Right atrium auricular region (tissue), 2 donors: ENCODE measurements at places on chromosomes 11 and 22. TPM values are rescaled to one million over a fixed set of nuclear protein-coding genes. Genes with fewer than 3 reads are reported as not detected.

The KCNE3 gene
- total RNA-seq, result 3.3 TPM

The USH1C gene
- total RNA-seq, result not detected

The CRYBA4 gene
- total RNA-seq, result not detected

The TCF20 gene
- total RNA-seq, result 15.5 TPM

The PGA5 gene
- total RNA-seq, result 0.48 TPM

The RPUSD4 gene
- total RNA-seq, result 14.3 TPM

The HBE1 gene
- total RNA-seq, result not detected

The OR51E2 gene
- 0.15 TPM for total RNA-seq

The TP53I11 gene
- 89.0 TPM for total RNA-seq

The CAVIN3 gene
- total RNA-seq, result 84.8 TPM

The LRRC56 gene
- 0.15 TPM for total RNA-seq

The TPBGL gene
- 0.15 TPM for total RNA-seq

The KCNJ1 gene
- not detected for total RNA-seq

The OR2D2 gene
- not detected for total RNA-seq

The GP1BB gene
- 25.8 TPM for total RNA-seq

The NCR3LG1 gene
- total RNA-seq, result 3.6 TPM

The MRGPRX4 gene
- not detected for total RNA-seq
